Nucleus accumbens (tissue), 56 donors: ENCODE measurements at places on chromosomes 11 and 22.

DNA sequence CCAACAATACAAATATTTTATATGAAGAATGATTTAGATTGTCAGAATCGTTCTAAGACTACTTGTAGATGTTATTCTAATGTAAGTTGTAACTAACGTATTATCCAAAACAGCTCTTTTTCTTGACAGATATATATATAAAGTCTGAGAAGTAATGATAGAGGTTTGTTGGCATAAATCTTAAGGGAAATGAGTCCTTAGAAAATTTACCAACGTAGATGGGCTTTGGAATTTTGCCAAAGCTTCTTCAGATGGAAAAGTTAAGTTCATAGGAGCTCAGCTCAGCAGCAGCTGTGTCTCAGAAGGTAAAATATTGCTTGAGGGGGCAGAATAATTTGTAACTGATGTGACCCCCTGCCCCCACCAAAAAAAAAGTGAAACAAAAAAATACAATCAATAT lies 66.7 kb downstream of the BID start:
- DNase-seq = no peak

GRCh38 chr11:62889126-62889483 lies 8.4 kb downstream of the SLC3A2 start:
- no peak for DNase-seq

DNA sequence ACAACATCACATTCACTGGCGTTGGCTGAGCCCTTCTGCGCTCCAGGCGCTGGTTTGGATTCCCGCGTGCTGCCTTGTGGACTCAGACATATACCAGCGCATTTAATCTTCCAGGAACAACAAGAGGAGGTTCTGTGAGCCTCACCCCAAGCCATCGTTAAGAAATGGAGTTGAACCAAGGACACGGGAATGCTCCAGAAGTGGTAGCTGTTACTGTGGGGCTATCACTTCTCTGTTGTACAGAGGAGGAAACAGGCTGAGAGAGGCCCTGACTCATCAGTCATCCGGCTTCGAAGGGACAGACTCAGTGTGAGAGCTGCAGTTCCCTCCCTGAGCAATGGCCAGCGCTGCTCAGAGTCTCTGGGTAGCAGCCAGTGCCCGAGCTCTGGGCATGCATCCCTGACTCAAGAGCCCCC lies 291.3 kb downstream of the TBC1D22A start:
- peak; percentile 8 for DNase-seq

- DNase-seq = no peak
Observed at GRCh38 chr11:123098990-123099389, 37.1 kb upstream of the HSPA8 start.

DNA sequence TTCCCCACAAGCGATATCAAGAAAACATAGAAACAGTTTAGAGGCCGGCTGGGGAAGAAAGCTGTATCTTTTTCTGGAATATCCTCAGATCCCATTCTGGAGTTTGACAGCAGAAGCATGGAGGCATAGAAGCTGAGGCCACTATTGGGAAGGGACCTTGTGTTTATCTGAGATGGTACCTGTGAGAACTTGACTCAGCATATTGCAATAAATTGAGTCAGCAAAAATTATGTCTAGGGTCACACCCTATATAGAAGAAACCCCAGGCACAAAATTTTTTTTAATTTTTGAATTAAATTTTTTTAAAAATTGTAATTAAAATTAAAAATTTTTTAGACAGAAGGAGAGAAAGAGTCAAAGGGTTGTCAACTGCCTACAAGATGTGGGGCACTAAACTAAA lies 178.7 kb downstream of the NTM start:
- DNase-seq = no peak

- no peak for DNase-seq
Observed at GRCh38 chr11:94271885-94272372, 32.5 kb upstream of the IZUMO1R start.

DNA sequence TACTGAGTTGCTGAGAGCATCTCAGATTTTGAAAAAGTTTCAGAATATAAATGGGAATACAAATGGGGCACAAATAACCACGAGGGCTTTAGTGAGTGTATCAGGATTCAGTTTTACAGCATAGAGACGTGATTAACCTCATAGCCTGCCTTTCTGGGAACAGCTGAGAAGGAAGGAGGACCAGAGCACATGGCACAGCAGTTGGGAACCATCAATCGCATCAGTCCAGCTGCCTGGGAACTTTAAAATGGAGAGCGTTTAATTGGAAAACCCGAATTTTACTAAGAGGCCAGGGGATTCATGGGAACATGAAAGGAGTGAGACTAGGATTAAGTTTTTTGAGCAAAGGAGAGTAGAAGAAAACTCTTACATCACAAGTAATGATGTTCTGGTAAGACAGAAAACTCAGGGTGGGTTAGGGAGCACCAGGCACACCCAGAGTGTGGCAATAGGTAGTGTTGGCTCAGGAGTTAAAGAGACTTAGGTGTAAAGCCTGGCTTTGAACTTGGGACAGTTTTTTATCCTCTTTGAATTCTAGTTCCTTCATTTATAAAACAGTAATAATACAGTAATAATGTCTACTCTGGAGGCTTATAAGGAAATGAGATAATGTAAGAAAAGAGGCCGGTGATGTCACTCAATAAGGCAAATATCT lies 40.2 kb downstream of the FZD4 start:
- DNase-seq = no peak

DNA sequence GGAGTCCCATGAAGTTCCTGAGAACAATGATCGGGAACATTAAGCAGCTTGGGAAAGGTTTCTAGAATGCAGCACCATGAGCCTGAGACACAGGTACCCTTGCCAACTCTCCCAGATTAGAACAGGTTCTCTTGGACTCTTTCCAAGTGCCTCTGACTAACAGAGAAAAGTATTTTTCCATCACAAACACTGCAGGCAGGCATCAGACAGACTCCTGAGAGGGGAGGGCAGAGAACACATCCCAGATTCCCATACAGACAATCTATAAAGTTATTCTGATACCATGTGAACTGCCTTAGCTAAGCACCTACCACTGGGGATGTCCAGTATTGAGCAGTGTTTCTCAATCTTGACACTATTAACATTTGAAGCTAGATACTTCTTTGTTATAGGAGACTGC lies 27.3 kb downstream of the SERGEF start:
- no peak for DNase-seq

DNA sequence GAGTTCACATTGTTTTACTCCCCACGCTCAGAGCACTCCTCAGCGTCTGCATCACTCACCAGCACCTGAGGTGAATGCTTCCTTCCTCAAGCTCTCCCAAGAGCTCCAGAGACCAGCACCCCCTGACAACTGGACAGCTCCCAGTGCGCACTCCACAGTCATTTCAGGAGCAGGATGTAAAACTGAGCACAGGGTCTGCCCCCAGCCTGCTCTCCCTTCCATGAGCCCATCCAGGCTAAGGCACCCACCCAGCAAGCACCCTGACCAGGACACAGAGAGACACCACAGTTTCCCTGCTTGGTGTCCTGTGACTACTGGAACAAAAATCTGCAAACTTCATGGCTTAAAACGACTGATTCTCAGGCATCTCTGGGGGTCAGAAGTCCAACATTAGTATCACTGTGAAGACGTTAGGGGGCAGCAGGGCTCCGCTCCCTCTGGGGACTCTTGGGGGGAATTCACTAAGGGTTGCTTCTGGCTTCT lies 3.3 kb downstream of the SCGB1D2 start:
- no peak for DNase-seq

- no peak for DNase-seq
Observed at GRCh38 chr11:65792456-65792855, 5.6 kb downstream of the OVOL1 start.

DNA sequence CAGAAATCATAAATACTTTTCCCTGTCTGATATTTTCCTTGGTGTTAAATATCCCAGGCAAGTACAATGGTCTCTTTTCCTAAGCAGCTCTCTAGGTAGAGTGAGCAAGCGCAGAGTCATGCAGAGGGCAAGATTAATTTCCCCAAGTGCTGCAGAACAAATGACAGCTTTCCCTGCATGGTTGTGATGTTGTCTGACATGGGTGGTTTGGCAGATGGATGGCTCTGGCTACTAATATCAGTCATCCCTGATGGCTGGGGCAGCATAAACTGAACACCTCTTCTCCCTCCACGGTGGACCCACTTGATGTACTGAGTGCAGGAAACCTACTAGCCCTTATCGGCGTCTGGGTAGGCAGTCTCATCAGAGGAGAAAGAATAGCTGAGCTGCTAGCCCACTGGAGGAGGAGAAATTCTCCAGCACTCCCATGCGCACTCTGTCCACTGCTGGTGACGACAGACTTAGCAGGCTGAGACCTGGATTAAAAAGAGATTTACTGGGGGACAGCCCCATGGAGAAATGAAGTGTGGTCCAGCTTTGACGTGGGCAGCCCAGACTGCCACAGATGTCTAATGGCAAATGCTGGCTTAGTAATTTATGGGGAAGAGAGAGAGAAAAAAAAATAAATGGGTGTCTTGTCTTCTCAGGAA lies 202.9 kb downstream of the DBX1 start:
- DNase-seq = no peak

- DNase-seq = no peak
Observed at GRCh38 chr11:17645190-17645970, 74.0 kb upstream of the MYOD1 start.

- DNase-seq = no peak
Observed at GRCh38 chr11:74672956-74673692, 58.1 kb downstream of the CHRDL2 start.

DNA sequence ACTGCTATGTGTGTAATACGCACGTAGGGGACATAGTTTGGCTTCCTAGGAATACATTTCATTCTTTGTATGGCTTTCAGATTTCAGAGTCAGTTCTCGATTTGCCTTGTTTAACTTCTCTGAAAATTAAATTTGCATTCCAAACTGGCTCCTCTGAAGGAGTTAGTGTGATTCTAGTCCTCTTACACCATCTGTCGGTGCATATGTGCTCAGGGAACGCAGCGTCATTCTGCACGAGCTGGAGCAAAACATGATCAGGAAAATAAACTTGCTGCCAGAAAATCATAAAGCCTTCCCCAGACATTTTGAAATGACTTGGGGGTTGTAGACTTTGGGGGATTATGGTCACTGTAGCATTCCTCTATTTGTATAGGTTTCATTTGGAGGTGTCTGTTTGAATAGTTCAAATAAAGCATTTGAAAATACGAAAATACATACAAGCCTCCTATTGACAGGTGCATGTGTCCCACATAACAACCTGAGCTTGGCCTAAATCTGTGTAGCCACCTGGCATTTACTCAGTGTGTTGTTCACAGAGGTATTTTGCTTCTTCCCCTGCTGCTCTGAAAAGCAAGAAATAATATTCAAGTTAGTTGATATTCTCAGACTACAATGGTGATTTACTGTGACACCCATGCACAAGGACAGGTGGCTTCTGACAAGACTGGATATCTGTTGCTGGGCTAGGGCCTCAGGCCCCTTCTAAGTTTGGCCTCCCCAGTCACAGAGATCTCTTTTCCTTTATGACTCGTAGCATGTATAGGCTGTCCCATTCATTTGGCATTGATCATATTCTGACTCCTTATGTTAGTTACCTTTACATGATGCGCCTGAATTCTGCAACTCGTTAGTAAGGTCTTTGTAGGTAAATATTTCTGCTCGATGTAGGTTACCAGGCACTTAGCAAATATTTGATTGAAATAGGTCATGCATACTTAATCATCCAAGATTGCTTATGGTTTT lies 81.6 kb upstream of the SORL1-AS1 start:
- DNase-seq = no peak

DNA sequence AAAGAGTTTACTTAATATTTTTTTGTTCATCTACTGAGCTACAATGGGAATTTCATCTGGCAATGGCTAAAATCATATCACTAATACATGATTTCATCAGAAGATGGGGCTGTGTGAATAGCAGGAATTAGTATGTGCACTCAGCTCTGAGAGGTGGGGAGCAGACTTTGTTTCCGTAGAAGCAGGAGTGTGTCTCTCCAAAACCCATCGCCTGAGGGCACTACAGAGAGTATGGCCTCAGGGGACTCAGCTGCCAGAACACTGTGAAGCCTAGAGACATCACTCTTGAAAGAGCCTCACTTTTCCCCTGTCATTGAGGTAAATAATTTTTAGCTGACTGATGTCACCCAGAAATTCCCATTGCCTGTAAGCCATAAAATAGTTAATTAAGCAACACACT lies 261.4 kb upstream of the ISX start:
- no peak for DNase-seq

GRCh38 chr11:128458321-128458720 lies 129.0 kb downstream of the ETS1 start:
- DNase-seq = no peak

- DNase-seq = peak; percentile 87
Observed at GRCh38 chr11:65860278-65861164, at the start of gene MUS81. TSS of gene MUS81 (plus strand) at chr11:65860433. CDS start at chr11:65860754, 321 bp downstream.
